ENCODE measurements at places on chromosomes 7 and 10. TPM values are rescaled to one million over a fixed set of nuclear protein-coding genes. Genes with fewer than 3 reads are reported as not detected.

- no peaks in the 10 kb centered on the region for H3K4me1 ChIP-seq
- DNase-seq, result no peak
- no peak overlapping the region for H3K27ac ChIP-seq
Observed at GRCh38 chr10:45163315-45163975, 152.0 kb downstream of the OR13A1 start.

- DNase-seq, result no peak
- H3K4me1 ChIP-seq, result peaks cover 10% of the 10 kb centered on the region
- H3K4me3 ChIP-seq, result no peak overlapping the region
- no peaks in the 10 kb centered on the region for H3K36me3 ChIP-seq
- H3K27me3 ChIP-seq, result no peaks in the 10 kb centered on the region
Observed at GRCh38 chr10:86213148-86213547, 153.4 kb downstream of the GRID1 start.

DNA sequence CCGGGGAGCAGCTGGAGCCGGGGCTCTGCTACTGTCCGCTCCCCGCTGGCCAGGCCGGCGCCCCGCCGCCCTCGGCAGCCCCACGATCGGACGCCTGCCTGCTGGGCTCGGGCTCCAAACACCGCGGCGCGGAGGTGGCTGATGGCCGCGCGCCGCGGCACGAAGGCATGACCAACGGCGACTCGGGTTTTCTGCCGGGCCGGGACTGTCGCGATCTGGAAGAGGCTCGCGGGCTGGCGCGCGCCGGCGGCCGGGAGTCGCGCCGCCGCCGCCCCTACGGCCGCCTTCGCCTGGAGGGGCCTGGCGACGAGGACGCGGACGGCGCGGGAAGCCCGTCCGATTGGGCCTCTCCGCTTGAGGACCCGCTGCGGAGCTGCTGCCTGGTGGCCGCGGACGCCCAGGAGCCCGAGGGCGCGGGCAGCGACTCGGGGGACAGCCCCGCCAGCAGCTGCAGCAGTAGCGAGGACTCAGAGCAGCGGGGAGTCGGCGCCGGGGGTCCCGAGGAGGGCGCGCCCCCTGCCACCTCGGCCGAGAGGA is 570 bp downstream of the TBC1D12 start:
- peak overlapping the region; percentile 89 for H3K27ac ChIP-seq
- peak; percentile 82 for DNase-seq
- H3K36me3 ChIP-seq, result no peaks in the 10 kb centered on the region
- H3K4me3 ChIP-seq, result peak overlapping the region; percentile 75
- no peaks in the 10 kb centered on the region for H3K27me3 ChIP-seq
- H3K4me1 ChIP-seq, result no peaks in the 10 kb centered on the region

SPAM1 gene
- not detected for polyA plus RNA-seq

LRGUK gene
- 1.5 TPM for polyA plus RNA-seq

Measured in SK-N-SH (cell line).